MCF 10A (cell line): ENCODE measurements at places on chromosomes 6 and 20.

GRCh38 chr6:35427435-35427834 lies 24.7 kb upstream of the FANCE start:
- no peak for DNase-seq

DNA sequence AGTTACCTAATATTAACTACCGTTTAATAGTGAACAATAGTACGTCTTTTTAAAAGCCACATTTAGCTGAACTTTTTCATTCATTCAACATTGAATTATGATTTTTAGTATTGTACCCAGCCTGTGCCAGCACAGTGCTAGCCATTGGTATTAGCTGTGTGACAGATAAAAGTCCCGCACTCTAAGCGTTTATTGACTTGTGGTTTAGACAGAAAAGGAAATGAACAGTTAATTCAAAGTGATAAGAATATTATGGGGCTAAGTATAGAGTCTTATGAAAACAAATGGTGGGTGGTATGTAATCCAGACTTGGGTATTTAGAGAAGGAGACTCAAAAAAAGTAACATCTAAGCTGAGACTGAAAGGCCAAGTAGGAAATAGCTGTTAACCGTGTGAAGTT lies 202.3 kb downstream of the RPS12 start:
- no peak for DNase-seq

GRCh38 chr6:109767961-109768360 lies 76.9 kb downstream of the FIG4 start:
- DNase-seq: no peak

GRCh38 chr6:47716207-47716606 lies 17.8 kb downstream of the ADGRF4 start:
- no peak for DNase-seq

DNA sequence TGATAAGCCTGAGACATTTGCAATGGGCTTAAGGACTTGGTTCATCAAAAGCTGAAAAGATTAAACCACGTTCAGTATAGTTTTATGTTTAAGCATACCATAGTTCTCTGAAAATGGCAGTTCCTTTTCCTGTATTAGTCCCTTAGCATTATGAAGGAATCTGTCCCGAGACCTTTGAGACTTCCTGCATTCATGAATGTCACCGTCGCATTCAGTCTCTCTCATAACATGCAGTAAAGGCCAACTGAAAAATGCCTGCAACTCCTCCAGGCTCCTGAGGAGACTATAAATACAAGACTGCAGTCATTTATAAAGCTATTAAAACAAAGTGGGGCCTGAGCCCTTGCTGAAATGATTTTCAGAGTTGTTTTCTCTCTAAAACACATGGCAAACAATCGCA lies 129.1 kb downstream of the SYCP2 start:
- no peak for DNase-seq

DNA sequence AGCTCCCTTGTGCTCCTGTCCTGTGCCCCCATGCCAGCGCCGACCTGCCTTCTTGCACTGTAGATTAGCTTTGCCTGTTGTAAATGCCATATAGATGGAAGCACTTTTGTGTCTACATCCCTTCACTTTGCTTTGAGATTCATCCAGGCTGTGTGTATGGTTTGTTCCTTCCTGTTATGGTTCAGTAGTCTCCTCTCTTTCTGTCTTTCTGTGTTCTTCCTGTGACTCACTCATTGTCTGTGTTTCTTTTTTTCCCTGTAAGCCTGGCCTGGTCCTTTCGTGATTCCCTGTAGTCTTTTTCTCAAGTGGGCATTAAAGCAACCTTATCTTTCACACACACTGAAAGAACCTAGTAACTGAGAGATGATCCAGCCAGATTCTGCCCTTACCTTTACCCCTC lies 66.6 kb downstream of the JARID2 start:
- DNase-seq: no peak

DNA sequence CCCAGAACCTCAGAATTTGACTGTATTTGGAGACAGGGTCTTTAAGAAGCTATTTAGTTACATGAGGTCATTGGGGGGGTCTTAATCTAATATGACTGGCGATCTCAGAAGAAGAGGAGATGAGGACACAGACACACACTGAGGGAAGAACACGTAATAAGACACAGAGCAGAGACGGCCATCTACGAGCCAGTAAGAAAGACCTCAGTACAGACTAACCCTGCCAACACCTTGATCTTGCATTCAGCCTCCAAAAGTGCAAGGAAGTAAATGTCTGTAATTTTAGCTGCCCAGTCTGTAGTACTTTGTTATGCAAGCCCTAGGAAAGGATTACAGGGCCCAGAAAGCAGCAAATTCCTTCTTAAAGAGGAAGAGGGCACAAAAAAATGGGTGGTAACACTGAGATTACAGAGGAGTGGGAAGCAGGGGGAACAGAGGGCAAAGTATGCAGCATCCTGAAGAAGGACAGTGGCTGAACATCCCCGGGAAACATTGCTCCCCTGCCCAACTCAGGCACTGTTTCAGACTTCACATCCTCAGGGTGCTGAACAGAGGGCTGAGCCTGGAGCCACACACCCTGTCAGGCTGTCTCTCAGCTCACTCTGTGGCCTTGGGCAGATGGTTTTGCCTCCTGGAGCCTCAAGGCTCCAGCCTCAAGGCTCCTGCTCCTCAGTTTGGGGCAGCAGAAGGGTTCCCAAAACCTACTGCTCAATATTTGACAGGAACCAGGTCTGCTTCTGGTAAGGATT lies 27.9 kb upstream of the SIRPG start:
- no peak for DNase-seq

- no peak for DNase-seq
Measured at GRCh38 chr6:142887517-142887916, 57.5 kb downstream of the HIVEP2 start.

DNA sequence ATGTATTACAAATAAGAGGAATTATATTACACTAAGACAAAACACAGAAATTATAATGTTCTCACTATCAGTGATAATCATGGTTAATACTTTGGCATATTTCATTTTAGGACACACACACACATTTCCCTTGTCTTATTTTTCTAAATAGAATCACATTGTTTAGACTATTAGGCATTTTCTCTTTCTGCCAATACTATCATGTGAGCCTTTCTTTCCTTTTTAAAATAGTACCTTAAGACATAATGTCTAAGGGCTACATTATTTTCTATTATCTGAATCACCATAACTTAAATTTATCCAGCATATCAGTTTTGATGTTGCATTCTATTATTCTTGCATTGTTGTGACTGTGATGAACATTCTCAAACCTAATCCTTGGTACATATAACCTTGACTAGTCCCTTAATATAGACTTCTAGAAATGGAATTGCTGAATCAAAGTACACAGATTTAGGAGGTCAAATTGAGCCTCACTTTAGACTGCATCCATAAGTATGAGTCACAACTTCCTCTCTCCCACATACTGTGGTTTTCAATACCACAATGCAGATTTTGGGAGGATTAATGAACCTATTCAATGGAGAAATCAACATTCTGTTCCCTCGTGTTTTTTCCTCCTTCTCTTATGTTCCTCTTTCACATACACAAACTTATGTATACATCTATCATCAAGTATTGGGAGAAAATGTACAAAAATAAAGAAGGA lies 212.6 kb downstream of the MOXD1 start:
- DNase-seq: peak; percentile 61

GRCh38 chr20:62355878-62356588 lies 11.1 kb downstream of the LAMA5 start:
- no peak for DNase-seq

DNA sequence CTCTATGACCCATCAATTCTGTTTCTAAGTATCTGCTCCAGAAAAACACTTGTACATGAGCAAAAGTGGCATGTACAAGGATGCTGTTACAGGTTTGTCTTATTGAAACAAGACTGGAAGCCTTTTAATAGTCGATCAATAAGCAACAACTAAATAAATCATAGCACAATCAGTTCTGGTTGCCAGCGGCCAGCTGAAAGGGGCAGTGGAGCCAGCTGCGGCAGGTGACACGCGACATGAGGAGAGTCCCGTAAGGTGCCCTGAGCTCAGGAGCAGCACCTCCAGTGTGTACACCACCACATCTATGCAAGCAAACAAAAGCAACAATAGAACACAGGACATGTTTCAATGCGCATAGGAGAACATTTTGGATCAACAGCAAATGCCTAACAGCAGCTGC lies 20.7 kb upstream of the NNAT start:
- DNase-seq: no peak

DNA sequence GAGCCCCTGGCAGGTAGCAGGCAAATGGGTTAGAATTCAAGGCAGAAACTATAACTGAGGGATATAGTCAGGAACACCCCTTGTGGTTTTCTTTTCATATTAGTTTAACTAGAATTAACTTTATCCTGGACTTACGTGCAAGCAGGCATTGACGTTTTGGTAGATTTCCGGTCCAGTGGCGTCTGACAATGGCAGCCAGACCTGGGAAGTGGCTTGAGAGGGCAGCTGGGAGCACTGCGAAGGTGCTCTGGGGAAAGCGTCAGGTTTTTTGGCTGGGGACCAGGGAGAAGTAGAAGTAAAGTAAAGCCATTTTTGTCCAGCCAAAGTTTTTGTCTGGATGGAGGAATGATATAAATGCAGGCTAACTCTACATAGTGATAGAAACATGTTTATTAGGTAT lies 8.4 kb upstream of the ACSS1 start:
- DNase-seq: no peak

DNA sequence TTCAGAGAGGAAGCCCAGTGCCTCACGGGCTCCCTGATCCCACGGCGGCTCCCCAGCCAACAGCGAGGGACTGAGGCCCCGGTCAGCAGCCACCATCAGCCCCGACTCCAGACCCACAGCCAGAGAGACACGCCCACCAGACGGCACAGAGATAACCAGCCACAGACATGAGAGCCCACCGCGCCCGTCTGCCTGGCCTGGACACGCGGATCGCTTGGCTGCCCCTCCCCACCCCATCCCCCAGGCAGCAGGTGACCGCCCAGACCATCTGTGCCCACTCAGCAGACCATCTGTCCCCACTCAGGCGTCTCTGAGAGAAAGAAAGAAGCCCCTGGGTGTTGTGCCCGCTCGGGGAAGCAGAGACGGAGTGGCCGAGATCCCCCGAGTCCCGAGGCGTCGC lies 55.5 kb upstream of the CHRNA4 start:
- no peak for DNase-seq

- DNase-seq: peak; percentile 78
Measured at GRCh38 chr6:30998785-30999184, 11.5 kb upstream of the MUC22 start.

DNA sequence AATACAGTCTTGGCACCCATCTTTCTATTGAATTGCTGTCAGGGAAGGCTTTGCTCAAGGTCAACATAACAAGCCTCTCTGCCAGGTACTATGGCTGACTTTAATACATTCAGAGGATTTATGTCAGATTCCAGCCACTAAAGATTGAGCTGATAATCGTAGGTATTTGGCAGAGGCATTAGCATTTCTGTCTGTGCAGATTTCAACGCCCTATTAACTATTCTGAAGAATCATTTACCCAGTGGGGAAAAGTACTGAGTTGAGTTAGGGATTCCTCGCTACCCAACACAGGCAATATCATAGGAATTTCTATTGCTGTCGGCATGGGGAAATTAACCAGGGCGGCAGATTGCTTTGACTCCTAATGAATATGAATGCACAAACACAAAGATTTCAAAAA lies 233.7 kb upstream of the SPTLC3 start:
- no peak for DNase-seq

DNA sequence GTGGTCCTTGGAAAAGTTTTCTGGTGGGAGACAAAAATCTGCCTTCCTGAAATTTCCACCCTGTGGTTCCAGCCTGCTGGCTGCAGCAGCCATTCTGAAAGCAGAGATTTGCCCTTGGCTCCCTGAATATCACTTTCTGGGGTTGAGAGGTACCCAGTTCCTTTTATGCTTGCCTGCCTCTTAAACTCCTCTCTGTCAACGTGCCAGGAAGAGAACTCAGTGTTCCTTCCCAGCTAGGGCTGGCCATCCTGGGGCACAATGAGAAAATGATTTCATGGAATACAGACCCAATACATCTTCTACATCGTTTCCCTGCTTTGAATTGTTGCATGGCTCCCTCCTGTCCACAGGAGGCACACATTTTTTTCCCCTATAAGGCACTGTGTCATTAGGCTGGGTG lies 1.6 kb upstream of the DSN1 start:
- DNase-seq: no peak

- DNase-seq: no peak
Measured at GRCh38 chr20:31670371-31671228, 32.9 kb downstream of the COX4I2 start.

- DNase-seq: no peak
Measured at GRCh38 chr6:89282749-89283148, 32.4 kb downstream of the GABRR2 start.

- no peak for DNase-seq
Measured at GRCh38 chr20:49593466-49594142, 25.7 kb upstream of the PTGIS start.

GRCh38 chr6:109007521-109007920 lies 87.1 kb downstream of the SESN1 start:
- DNase-seq: no peak

DNA sequence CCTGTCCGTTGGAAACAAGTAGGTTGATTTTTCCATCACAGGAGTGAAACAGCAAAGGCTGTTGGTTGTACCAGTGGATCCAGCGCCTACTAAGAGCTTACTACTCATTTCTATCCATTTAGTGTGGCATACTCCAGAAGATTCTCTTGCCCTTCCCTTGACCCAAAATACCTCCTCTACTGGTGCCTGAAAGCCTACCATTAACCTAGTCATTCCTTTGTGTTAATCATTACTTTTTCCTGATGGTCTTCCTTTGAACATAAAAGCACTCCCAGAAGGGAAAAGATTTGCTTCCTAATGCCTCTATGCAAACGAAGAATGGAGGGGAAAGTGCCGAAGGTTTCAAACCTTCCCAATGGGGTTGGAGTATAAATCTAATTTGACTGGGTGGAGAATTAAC lies 123.3 kb downstream of the QRSL1 start:
- no peak for DNase-seq

DNA sequence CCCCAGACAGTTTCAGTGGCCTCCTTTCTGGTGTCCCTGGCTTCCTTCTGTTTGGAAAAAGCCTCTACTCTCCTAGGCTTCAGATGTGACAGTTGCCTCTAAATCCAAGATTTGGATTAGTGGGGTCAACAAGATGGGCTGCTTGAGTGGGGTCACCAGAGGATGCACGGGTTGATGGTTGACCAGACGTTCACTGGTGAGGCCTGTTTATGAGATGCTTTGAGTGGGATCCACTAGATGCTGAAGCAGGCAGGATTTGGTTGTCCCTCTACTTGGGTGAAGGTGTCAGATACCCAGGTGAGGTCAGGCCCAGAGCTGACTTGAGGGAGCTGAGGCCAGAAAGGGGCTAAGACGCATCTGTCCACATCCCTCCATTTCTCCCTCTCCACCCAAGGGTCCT lies 8.1 kb upstream of the DLGAP4 start:
- no peak for DNase-seq

GRCh38 chr6:112400282-112400681 lies 53.2 kb downstream of the RFPL4B start:
- no peak for DNase-seq

GRCh38 chr6:7145885-7146828 lies 38.4 kb downstream of the RREB1 start:
- no peak for DNase-seq

- DNase-seq: no peak
Measured at GRCh38 chr20:9829835-9830234, 9.0 kb downstream of the PAK5 start.

DNA sequence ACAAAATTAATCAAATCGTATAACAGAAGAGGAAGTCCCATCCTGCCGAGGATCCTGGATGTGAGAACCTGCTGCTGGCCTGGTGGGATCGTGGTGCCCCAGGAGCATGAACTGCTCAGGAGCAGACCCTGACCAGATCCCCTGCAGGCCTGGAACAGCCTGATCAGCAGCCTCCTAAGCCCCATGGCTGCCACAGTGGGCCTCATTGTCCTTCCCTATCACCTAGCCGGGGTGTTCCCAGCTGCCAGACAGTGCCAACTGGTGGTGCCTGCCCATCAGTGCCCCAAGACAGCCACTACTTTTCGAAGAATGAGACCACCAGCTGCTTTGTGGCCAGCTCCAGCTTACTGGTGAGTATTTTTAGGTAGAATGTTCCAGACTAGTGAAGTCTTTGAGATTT lies 19.6 kb upstream of the MAS1L start:
- no peak for DNase-seq
